ENCODE measurements at places on chromosomes 5 and 9. TPM values are rescaled to one million over a fixed set of nuclear protein-coding genes. Genes with fewer than 3 reads are reported as not detected.

Gene PSAT1
- 2.3 TPM for total RNA-seq

Gene PGM5
- total RNA-seq: 342 TPM

Gene TMEM215
- not detected for total RNA-seq

Gene TRMT10B
- 5.3 TPM for total RNA-seq

Gene IFNK
- total RNA-seq: not detected

Gene GLDC
- total RNA-seq: 0.65 TPM

Gene BSPRY
- total RNA-seq: 0.21 TPM

Gene FOXD1
- total RNA-seq: not detected

Gene PKD2L2
- total RNA-seq: 0.71 TPM

Gene LMAN2
- 59.0 TPM for total RNA-seq

Gene IL5
- not detected for total RNA-seq

- DNase-seq: no peak
These were observed 20.7 kb downstream of the OSMR start for GRCh38 chr5:38866362-38867031.

DNA sequence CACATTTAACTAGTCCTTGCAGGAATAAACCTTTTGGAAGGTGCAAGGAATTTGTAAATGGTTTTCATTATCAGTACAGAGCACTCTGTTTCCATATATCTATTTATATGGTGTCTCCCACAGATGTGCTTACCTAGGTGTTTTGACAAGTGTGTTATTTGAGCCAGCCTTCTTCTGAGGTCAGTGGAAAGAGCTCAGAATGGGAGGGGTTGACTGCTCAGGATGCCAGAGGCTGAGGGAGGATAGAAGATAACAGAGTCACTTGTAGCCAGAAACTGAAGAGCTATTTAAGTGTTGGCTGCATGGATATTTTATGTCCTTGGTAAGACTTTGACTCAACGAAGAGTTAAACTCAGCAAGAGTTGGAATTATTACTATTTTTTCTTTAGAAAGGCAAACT lies 5.0 kb downstream of the CMYA5 start:
- DNase-seq: no peak

DNA sequence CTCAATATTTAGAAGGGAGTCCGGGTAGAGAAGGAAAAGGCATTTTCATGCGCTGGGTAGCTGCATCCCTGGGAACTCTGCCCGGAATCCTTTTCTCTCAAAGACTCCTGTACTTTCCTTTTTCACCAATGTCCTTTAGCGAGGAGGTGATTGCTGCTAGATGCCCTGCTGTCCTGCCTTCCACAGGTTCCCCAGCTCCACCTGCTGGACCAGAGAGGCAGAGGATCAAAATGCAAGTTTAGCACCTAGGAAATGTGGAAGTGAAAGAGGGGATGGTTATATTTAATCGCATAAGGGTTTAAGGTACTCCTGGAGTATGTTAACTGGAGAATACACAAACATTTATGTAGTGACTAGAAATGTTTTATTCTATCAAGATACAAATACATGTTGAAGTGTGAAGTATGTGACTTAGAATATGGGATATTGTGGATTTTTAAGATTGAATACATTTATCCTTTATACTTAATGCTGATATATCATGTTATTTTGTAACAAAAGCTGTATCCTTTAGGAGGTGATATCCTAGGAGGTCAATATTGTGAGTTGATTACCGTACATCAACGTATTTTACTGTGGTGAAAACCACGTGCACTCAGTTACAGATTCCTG lies 145.7 kb downstream of the ARHGAP26 start:
- DNase-seq: no peak

DNA sequence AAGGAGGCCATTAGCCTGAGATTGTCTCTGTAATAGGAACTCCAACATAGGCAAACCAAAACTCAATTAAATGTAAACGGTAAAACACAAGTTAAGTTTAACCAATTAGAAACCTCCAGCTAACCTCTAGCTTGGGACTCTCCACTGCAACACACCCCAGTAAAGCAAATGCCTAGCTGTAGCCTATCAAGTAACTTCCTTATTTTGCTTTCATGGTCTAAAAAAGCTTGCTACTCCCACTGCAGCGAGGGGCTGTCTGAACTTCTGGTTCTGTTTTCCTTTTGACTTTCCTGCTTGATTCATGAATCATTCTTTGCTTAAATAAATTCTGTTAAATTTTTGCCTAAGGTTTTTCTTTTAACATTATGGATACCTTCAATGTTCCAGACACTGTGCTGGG lies 24.4 kb upstream of the C5orf46 start:
- no peak for DNase-seq

GRCh38 chr5:31990701-31991110 lies 183.4 kb downstream of the GOLPH3 start:
- DNase-seq: no peak

GRCh38 chr5:170528976-170529375 lies 25.2 kb downstream of the KCNIP1 start:
- no peak for DNase-seq

DNA sequence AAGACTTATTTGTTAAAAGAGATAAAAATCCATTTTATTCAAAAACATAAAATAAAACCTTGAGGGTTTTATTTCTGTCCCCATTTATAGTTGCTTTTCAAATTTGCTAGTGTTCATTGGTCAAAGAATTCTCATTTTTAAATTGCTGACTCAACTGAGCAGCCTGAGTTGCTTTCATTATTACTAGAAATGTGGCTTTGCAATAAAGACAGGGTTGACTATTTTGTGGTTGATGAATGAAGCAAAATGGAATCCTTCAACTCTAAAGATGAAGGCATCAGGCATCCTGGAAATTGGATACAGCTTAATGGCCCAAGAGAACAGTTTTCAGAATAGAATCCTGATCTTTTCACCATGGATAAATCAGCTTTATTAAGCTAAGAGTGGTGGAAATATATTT lies 23.9 kb upstream of the PPP3R2 start:
- no peak for DNase-seq

GRCh38 chr5:10243660-10244240 lies 5.9 kb downstream of the ATPSCKMT start:
- DNase-seq: no peak

DNA sequence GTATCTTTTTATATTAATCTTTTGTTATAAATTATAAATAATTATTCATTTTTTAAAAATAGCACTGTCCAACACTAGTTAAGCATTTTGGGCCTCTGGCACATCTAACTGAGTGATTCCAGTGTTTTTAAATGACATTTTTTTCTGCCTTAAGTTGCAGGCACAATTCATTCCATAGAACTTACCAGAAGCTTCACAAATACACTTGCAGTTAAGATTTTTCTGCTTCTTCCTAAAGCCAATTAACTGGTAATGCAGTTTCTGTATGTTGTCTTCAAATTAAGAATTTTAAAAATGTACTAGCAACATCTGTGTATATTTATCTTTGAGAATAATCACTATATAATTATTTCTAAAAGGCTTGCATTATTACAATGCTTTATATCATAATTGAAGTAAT lies 11.2 kb upstream of the NFIB start:
- DNase-seq: no peak

DNA sequence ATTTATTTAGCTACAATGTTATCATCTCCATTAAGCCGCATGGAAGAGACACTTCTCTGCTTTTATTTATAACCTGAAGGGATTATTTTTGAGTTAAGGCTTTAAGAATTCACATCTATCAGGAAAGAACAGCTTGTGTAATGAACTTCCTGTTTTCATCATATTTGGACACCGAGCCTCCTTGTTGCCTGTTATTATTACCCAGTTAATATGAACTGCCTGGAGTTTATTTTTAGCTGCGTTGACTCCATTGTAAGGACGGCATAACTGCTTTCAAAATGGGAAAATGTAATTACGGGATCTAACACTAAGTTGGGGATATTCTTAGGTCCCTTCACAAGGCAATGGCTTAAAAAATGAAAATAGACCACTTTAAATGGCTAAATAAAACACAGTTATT lies 89.0 kb upstream of the NR4A3 start:
- no peak for DNase-seq

DNA sequence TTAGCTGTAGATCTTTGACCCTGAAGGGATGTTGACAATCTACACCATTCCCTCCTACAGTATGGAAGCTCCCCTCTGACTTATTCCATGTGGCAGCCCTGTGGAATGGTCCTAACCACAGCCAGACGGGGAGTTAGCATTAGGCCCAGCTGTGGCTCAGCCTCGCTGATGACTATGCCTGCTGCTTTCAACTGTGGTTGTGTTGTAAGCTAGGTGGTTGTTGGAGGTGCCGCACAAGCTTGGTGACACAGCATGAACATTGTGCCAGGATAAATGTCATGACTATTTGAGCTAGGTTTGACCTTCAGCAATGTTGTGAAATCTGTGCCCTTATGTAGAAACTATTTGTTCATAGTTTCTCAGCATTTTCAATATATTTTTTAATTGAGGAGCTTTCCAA lies 40.6 kb downstream of the SGCD start:
- DNase-seq: no peak

DNA sequence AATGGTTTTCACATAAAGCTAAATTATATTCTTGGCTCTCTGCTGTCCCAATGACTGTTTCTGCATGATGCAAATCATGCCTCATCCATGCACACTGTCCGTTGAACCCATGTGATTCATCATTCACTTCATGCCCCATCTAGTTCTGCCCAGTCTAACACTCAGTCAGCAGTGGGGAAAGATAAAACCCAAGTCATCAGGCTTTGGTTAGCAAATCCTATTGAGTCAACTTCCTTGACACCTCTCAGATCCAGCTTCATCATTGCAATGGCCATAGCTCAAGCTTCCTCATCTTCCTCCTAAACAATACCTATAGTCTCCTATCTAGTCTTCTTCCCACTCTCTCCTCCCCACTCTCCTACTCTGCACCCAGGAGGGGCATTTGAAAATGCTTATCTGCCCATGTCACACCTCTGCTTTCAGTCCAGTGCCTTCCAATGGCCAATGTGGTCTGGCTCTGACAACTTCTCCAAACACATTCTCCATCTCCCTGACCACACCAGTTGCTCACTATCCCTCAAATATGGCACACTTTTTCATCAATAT lies 266.0 kb upstream of the TRIM32 start:
- DNase-seq: no peak

GRCh38 chr5:52449516-52449915 lies 338.2 kb upstream of the ITGA1 start:
- DNase-seq: no peak

GRCh38 chr5:107951309-107951708 lies 280.6 kb upstream of the EFNA5 start:
- DNase-seq: no peak

GRCh38 chr9:14652729-14653377 lies 40.4 kb downstream of the ZDHHC21 start:
- no peak for DNase-seq

DNA sequence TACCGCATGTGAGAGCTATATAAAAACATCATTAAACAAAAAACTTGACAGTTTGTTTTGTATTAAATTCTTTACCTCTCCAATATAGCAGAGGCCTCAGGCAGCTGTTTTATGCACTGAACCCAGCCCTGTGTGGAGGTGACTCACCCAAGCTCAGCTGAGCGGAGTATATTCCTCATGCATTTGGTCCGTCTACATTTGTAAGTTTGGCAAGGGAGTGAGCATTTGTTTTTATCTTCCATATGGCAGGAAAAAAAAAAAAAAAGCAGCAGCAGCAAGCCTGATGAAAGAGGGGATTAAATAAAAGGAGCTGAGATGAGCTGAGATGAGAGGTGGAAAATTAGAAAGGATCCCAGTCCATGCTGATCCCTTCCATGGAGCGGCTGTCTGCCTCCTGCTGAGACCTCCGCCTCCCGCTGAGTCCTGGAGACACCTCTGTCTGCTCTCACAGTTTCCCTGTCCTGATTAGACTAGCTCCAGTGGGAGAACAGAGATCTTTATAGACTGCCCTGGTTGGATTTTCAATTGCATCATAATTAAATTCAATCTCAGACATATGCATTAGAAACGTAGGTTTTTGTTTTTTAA lies 112.0 kb upstream of the CTNND2 start:
- DNase-seq: no peak

DNA sequence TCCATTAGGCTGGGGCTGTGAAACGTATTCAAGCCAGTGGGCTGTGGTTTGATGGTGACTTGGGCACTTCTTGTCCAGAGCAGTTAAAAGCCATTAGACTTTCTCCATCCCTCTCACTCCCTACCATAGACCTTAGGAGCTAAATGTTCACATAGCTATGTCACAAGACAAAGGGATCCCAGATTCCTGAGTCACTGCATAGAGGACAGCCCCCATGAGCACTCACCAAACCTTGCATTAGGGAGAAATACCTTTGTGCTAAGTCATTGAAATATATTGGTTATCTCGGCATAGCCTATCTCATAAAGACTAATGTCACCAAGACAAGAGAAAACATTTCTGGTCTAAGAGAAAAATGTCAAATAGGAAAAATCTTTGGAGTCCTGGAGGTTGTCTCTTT lies 104.3 kb downstream of the TRPM6 start:
- no peak for DNase-seq

Data from right cardiac atrium (tissue), 5 donors.